ENCODE measurements at places on chromosomes 3 and 15.

DNA sequence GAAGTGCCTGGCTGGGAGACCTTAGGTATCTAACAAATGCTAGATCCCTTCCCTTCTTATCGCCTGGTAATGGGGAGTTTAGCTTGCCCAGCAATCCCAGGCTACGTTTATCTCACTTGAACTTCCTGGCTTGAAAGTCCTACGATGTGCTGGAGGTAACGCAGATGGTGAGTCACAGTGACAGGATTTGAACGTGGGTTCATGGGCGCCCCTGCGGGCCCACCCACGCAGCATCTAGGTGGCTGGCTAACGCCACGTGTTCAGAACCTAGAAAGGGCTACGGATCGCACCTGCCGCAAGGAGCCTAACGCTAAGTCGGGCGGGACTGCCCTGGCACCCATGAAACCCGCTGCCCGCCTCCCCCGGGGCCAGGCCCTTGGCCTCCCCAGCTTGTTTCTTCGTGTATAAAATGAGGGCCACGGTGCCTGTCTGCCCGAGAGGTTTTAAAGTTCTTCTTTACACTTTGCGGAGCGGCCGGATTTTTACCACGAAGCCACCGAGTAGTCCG is 600 bp upstream of the USP3 start:
- DNase-seq: peak; percentile 34

DNA sequence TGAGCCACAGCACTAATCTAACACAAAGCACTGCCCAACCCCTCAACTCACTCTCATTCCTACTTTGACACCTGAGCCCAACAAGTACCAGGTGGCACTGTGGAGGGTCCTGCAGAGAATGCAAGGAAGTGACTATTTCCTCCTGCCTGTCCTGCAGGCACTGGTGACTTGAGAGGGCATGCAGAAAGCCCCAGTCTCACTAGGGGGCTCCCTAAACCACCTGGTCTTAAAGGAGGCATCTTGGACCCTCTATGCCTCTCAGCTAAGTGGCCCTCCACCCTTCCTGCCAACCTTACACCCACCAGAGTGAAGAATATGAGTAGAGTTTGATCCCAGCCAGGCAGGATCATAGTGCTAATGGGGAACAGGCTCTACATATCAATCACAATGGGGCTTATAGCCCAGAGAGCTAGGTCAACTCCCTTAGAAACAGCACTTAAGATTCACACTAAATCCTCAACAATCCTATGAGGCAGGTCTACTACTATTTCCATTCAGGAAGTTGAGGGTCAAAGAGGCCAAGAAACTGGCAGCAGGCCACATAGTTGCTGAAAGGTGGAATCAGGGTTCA is 15.2 kb downstream of the TRAIP start:
- no peak for DNase-seq

DNA sequence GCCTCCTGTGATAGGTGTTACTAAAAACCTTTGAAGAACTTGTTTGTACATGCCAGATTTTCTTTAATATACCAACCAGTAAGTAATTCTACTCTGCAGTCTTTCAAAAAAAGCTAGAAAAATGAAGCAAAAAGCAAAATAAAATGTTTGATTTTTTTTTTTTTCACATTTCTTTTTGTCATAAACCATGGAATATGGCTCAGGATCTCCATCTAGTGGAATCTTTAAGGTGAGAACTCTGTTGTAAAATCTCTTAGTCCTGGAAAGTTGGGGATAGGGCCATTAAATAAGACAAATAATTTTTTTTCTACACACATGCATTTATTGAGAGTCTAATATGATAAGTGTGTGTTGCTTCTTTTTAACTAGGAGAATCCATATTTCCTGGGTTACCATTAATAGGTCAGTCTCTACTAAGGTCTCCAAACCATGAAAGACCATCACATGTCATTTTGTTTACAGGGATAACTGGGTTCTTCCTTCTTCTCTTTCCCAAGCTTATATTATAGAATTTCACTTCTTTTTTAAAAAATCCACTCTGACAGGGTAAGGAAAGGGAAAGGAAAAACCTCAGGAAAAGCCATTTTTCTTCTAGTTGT is 84.6 kb downstream of the SLC9A9 start:
- peak; percentile 16 for DNase-seq

DNA sequence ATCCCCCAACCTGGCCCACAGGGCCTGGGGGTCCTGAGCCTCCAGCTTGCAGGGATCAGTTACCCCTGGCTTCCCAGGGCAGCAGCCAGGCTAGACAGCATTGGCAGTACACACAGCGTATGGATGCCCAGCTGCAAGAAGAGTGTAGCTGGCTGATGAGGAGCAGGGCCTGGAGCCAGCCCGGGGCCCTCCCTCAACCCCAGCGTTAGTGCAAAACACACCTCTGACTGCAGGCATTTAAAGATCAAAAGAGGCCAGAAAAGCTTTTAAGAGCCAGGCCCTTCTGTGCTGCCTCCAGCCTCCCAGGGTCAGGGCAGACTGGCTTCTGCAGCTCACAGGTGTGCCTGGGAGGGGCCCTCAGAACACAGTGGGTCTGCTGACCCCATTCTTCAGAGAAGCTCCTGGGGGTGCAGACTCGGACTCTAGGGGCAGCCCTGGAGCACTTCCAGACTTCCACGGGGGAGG is 110.6 kb downstream of the ETFA start:
- no peak for DNase-seq

All from AG20443 (cell line).